ENCODE measurements at places on chromosomes 2 and 18.
A peak's percentile ranks its signal among the peaks of the same experiment; 100 is the strongest.

DNA sequence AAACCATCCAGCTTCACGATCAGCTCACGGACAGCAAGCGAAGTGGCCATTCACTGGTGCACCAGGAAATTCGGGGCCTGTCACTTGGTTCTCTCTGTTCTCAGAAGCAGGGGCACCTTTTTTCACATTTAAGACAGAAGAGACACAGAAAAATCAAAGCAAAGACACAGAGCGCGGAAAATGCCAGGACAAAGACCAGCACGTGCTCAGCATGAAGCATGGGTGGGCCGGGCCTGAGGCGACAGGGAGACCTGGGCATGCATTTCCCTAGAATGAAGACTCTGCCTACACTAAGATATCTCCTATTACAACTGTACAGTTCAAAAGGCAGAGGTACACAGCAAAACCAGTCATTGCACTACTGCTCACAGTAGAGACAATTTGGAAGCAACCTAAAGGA, 117.4 kb upstream of the ID2 start:
- peak; percentile 5 for DNase-seq

GRCh38 chr2:3827673-3828575, 124.5 kb downstream of the DCDC2C start:
- DNase-seq: no peak

DNA sequence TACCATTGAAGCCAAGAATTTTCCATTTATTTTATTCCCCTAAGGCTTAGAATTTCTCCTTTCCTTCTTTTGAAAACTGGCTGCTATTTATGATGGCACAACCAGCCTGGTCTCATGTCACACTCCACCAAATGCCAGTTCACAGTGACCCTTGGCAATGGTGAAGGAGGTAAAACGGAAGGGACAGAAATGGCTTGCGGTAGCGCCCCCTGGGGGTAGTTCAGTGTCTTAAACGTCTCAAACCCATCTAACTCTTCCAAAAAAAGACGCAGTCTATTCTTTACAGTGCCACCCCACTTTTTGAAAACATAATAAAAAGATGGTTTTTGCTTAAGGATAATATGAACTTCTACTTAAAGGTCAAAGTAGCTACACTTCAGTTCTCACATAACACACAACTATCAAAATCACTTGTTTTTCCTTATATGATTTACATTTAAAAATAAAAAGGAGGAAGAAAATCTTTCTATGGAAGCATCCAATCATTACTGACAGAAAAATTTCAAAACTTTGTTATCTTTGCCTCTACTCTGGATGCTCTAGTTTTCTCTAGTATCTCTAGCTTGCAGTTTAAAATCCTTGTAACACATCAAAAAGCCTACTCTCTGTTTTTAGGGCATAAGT, 28.0 kb downstream of the PNO1 start:
- DNase-seq: peak; percentile 73

- peak; percentile 68 for DNase-seq
Measured at GRCh38 chr18:23437357-23438045, 15.6 kb upstream of the RIOK3 start.

GRCh38 chr2:25043241-25043867, 1.5 kb downstream of the EFR3B start:
- DNase-seq: no peak

- DNase-seq: no peak
Measured at GRCh38 chr2:109376115-109376514, 237.7 kb downstream of the SEPTIN10 start.

DNA sequence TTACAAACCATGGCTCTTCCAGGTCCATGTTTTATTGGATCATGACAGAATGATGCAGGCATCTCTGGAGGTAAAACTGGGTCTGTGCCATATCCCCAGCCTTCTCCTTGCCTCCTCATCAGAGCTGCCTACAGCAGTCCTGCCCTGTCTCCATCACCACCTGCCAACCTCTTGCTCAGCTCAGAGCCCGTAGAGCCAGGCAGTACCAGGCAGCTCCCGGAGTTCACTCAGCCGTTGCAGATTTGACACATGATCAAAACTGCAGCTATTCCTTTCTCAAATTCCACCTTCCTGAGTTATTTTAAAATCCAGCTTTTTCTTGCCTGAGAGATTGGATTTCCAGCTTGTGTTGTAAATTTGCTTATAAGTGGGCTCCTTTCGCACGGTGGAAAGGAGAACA, 218.2 kb upstream of the CELF4 start:
- no peak for DNase-seq

GRCh38 chr18:62741118-62741566, 25.8 kb downstream of the PHLPP1 start:
- peak; percentile 55 for DNase-seq

DNA sequence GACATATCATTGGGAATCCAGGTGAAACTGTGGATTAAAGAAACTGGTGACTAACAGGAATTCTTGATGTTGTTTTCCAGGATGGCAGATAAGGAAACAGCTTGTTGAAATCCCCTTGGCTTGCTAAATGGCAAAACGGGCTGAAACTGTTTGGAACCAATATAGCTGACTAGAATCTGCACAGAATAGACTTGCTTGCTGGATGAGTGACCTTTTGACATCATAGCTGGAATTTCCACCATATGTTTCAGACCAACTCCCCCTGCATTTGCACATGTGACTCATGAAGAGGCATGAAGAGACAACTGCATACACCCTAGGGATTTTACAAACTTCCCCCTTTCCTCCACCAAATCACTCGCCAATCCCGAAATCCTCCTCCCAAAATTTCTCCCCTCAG, 87.7 kb upstream of the LYPD1 start:
- no peak for DNase-seq

DNA sequence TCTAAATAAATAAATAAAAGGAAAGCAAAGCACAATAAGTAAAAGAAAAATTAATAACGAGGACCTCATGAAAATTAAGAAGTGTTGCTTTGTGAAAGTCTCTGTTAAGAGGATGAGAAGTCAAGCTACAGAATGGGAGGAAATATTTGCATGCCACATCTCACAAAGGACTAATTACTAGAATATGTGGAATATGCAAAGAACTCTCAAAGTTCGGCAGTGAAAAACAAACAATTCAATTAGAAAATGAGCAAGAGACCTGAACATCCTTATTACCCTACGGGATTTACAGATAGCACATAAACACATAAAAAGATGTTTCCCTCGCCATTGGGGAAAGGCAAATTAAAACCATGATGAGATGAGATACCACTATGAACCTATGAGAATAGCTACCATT, 23.3 kb downstream of the CYP26B1 start:
- no peak for DNase-seq

DNA sequence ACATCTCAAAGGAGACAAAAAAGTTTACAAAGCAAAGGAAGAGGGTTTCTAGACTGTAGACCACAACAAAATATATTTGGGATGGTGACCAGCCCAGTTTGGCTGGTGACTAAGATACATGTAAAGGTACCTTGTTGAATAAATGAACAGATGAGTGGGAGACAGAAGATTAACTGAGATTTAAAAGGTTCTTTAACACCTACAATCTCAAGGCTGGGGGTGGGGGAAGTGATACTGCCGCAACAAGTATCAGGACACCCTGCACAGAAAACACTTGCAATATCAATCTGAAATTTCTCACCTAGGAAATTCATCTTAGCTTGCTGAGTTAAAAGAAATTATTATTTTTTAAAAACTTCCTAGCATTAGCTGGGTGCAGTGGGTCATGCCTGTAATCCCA, 8.3 kb downstream of the RNF149 start:
- DNase-seq: no peak

GRCh38 chr2:217415316-217415715, 555.5 kb upstream of the TNP1 start:
- DNase-seq: no peak

DNA sequence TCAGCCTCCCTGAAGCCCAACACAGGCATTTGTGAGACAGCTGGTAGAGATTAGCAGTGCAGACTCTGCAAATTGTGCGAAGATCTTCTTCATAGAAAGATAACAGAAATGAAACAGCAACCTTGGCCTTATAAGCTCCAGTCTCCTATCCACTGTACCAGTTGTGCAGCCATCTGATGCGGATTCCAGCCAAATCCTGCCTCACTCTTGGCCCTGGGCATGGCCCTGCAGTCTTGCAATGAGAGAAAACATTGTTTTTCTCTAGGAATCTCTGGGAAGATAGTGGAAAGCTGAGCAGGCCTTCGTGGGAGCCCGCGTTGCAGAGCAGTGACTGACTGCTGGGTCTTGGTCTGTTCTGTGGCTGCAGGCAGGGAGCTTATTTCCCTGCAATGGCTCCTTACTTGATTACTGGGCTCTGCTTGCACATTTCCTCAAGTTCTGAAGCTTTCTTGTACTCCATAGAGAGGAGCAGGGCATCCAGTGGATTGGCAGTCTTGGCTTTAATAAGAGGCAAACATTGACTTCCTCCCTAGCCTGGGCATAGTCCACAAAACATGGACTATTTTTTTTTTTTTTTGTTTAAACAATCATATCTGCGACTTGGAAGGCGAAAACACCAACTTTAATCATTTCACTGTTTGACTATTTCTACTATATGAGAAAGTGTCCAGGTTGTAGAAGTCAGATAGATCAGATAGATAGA, 193.0 kb downstream of the ACTR3 start:
- DNase-seq: no peak

- no peak for DNase-seq
Measured at GRCh38 chr2:111201214-111201613, 80.5 kb downstream of the BCL2L11 start.

DNA sequence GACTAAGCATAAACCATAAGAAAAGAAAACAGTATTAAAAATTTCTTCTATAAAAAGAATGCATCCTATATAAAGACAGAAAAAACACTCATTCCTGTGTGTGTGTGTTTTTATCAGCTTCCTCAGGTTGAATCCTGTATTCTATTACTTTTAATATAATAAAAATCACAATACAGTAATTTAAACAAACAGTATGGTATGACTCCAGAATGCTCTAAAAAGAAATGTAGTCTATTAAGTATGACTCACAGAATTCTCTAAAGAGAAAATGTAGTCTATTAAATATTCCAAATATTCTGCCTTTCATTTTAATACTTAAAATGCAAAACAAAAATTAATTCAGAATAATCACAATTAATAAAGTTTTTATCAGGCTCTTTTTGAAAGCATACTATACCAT, 19.8 kb downstream of the CCDC88A start:
- DNase-seq: no peak

DNA sequence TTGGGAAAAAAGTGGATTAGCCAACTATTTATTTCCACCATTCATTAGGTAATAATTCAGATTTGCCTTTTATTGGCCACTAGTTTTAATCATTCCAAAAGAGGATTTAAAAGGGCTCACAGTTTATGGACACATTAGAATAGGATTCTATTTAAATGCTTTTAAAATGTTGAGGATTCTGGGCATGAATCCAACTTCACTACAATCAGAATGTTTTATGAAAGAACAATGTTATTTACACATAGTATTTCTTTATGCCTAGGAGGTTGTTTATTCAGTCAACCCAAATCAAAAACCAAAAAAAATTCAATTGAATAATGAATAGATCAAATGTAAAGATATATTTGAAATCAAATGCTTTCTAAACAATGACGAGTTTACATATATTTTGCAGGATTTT, 232.2 kb downstream of the GULP1 start:
- no peak for DNase-seq

DNA sequence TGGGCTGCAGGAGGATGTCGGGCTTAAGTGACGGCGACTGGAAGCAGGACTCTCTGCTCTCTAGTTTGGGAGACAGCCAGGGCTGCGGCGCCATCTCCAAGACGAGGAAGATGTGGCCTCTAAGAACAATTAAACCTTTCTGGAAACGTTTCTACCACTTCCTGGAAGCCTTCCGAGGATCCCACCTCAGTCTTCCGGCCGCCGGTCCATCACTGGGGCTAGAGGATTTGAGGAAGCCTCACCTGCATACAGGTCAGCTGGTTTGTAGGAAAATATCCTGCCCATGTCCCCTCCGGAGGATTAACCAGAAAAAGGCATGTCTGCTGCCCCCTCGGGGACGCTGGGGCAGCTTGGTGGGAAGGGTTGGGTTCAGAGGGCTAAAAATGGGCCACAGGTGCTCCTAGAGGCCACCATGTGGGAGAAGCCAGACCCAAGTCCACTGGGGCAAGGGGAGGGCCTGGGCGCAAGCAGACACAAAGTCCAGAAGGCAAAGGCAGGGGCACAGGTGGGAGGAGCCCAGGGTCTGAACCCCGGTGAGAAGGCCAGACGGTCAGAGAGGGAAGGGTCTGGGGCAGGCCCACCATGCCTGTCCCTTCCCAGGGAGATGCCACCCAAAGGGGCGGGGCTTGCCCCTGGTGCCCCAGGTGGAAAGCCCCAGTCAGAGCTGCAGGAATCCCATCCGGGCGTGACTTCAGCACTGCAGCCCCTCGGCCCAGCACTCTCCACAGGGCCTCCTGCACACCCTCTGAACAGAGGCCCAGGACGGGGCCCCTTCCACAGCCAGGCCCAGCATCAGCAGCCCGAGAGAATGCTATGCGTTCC, 82.2 kb upstream of the ID2 start:
- no peak for DNase-seq

- DNase-seq: no peak
Measured at GRCh38 chr18:9987931-9988330, 74.1 kb downstream of the VAPA start.

DNA sequence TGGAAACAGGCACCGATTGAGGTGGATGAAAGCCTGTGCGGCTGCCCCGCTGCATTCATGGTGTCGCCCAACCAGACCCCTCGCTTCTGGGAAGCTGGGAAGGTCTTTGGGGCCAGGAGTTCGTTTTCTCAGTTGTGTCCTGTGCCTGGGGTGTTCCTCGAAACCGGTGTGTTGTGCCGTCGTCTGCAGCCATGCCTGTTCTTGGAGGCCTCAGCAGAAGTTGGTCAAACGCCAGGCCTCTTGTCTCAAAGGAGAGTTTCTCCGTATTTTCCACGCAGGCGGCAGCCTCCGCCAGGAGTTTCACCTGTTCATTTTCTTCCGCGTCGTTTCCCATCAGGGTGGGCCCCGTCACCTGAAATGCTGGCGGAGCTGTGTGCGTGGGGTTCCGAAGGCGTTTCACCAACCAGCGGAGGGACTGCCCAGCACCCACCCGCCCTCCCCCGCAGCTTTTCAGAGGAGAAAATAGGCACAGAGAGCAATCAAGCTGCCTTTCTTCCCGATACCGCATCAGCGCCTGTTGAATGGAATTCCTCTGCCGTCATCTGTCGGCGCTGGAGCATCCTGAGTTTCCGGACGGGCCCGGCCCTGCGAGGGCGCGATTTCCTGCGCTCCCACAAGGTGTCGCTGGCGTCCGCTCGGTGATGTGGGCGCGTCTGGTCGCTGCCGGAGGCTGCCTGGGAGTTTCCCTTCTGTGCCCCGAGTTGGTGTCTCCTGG, 17.0 kb upstream of the NFATC1 start:
- no peak for DNase-seq

Measured in Caco-2 (cell line).